ENCODE measurements at places on chromosomes 13 and 19. TPM values are rescaled to one million over a fixed set of nuclear protein-coding genes. Genes with fewer than 3 reads are reported as not detected.
A peak's percentile ranks its signal among the peaks of the same experiment; 100 is the strongest.

The KRTDAP gene
- total RNA-seq, result not detected

The MTRF1 gene
- total RNA-seq, result 9.7 TPM

The BRSK1 gene
- total RNA-seq, result 1.9 TPM

DNA sequence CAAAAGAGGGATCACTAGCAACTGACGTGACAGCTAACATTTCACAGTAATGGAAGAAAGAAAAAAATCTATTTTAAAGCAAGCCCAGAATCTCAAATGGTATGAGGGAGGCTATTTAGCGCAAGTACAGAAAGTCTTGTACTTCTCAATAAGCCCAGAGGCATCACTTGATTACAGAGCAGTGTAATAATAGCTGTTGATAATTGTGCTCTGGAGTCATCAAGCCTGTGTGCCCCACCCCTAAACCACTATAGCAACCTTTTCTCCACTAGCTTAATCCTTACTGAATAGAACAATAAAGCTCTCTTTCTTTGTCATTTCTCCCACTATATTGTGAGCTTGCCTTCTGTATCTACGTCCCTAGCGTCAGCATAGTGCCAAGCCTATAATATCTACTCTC is 56.6 kb downstream of the FREM2 start:
- no peaks in the 10 kb centered on the region for H3K27me3 ChIP-seq
- no peaks in the 10 kb centered on the region for H3K4me1 ChIP-seq
- H3K27ac ChIP-seq, result no peak overlapping the region
- H3K36me3 ChIP-seq, result no peaks in the 10 kb centered on the region
- H3K4me3 ChIP-seq, result no peak overlapping the region
- DNase-seq, result no peak

GRCh38 chr13:112111239-112111857 is 44.4 kb downstream of the SOX1 start:
- H3K4me1 ChIP-seq, result no peaks in the 10 kb centered on the region
- DNase-seq, result no peak
- H3K4me3 ChIP-seq, result no peak overlapping the region
- no peak overlapping the region for H3K27ac ChIP-seq
- no peaks in the 10 kb centered on the region for H3K27me3 ChIP-seq

- no peak for DNase-seq
- no peak overlapping the region for H3K27ac ChIP-seq
- H3K4me3 ChIP-seq, result no peak overlapping the region
- H3K4me1 ChIP-seq, result no peaks in the 10 kb centered on the region
Measured at GRCh38 chr19:27962264-27962663, 1250.7 kb downstream of the UQCRFS1 start.

- DNase-seq, result no peak
- no peaks in the 10 kb centered on the region for H3K27me3 ChIP-seq
- no peak overlapping the region for H3K4me3 ChIP-seq
- peaks cover 14% of the 10 kb centered on the region for H3K36me3 ChIP-seq
- no peak overlapping the region for H3K27ac ChIP-seq
Measured at GRCh38 chr13:19726611-19727010, 56.1 kb downstream of the PSPC1 start.

DNA sequence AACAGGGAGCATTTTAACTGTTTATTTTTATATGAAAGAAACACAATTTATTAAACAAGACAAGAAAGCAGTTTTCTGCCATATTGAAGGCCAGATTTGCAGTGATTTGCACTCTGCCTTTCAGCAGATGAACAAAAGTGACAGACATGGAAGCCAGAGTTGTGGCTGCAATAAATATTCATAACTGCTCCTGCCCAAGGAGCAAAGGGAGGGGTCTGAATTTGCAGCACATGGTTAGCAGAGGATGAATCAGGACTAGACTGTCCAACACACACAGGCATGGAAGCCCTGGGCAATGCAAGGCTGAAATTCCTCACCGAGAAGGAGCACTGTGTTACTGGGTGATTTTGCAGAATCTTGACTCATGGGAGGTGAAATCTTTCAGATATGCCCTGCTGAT is 418.2 kb downstream of the DCT start:
- H3K4me3 ChIP-seq, result no peak overlapping the region
- peaks cover 12% of the 10 kb centered on the region for H3K4me1 ChIP-seq
- H3K36me3 ChIP-seq, result no peaks in the 10 kb centered on the region
- peak; percentile 79 for DNase-seq
- no peak overlapping the region for H3K27ac ChIP-seq

DNA sequence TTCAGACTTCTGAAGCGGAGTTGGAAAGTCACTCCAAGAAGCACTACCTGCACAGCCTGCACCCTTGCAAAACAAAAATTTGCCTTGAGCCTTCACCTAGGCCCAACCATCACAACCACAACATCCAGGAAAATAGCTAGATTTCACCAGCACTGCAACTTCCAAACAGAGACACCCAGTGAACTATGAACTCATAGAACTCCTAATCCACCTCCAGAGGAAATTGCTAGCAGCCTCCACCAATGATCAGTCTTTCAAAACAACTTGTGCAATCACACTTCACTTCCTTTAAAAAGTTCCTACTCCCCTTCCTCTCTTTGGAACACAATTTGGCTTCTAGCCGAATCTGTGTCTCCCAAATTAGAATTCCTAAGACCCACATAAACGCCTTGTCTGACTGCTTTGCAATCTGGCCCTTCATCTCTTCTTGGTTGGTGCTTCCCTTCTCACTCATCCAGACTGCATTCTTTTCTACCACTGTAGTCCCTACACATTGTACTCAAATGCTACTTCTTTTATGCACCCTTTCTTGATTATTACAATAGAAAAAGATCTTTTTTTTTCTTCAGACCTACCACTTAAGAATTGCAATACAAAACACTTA is 489.2 kb upstream of the ARGLU1 start:
- DNase-seq, result no peak
- no peak overlapping the region for H3K4me3 ChIP-seq
- H3K27me3 ChIP-seq, result no peaks in the 10 kb centered on the region
- H3K4me1 ChIP-seq, result no peaks in the 10 kb centered on the region

- no peak for DNase-seq
- H3K4me3 ChIP-seq, result no peak overlapping the region
- H3K4me1 ChIP-seq, result no peaks in the 10 kb centered on the region
- H3K27me3 ChIP-seq, result no peaks in the 10 kb centered on the region
Measured at GRCh38 chr13:41788552-41788951, 172.4 kb downstream of the VWA8 start.

DNA sequence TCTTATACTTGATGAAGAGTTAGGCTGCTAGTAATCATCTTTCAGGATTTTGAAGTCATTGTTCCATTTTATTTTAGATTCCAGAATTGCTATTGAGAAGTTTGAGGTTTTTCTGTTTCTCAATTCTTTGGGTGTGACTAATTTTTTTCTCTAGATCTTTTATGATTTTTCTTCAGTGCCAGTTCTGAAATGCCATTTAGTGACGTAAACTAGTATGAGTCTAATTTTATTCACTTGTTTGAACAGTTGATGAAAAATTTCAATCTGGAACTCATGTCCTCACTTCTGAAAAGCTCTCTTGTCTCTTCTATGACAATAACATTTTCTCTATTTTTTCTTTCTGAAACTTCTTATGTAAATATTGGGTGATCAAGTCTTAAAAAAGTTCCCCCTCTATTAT is 188.5 kb upstream of the HTR2A start:
- peaks cover 2% of the 10 kb centered on the region for H3K4me1 ChIP-seq
- H3K27ac ChIP-seq, result no peak overlapping the region
- no peak overlapping the region for H3K4me3 ChIP-seq
- no peaks in the 10 kb centered on the region for H3K27me3 ChIP-seq
- H3K36me3 ChIP-seq, result no peaks in the 10 kb centered on the region

GRCh38 chr13:34116651-34117050 is 298.7 kb downstream of the RFC3 start:
- peaks cover 2% of the 10 kb centered on the region for H3K27me3 ChIP-seq
- no peaks in the 10 kb centered on the region for H3K36me3 ChIP-seq
- no peak overlapping the region for H3K27ac ChIP-seq
- H3K4me3 ChIP-seq, result no peak overlapping the region
- no peaks in the 10 kb centered on the region for H3K4me1 ChIP-seq
- no peak for DNase-seq

DNA sequence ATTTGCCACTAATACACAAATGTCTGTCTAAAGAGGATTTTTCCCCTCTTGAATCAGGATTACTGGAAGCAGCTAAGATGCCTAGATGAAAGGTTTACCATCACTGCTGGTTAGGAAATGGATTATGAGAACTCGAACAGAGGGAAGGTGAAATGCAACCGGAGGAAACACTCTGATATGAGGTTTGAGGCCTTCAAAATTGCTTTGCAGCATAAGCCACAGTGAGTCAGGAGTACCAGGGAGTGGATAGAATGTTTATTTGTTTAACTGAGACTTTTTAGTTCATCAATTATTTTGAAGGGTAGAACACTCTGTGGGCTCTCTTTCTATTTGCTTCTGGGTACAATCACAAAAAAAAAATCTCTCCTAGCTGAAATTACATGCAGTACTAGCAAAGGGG is 18.1 kb downstream of the CDADC1 start:
- H3K36me3 ChIP-seq, result peaks cover 3% of the 10 kb centered on the region
- H3K27ac ChIP-seq, result no peak overlapping the region
- no peaks in the 10 kb centered on the region for H3K4me1 ChIP-seq
- peak; percentile 77 for DNase-seq

- peaks cover 13% of the 10 kb centered on the region for H3K27me3 ChIP-seq
- H3K4me3 ChIP-seq, result no peak overlapping the region
- no peaks in the 10 kb centered on the region for H3K4me1 ChIP-seq
- DNase-seq, result no peak
- no peaks in the 10 kb centered on the region for H3K36me3 ChIP-seq
Measured at GRCh38 chr13:51881296-51881695, 19.5 kb downstream of the CCDC70 start.

GRCh38 chr19:1857648-1858326 is 5.6 kb downstream of the KLF16 start:
- peaks cover 58% of the 10 kb centered on the region for H3K4me1 ChIP-seq
- H3K27me3 ChIP-seq, result no peaks in the 10 kb centered on the region
- H3K4me3 ChIP-seq, result no peak overlapping the region
- H3K36me3 ChIP-seq, result no peaks in the 10 kb centered on the region
- H3K27ac ChIP-seq, result peak overlapping the region; percentile 84
- no peak for DNase-seq

GRCh38 chr19:44696939-44697669 is 1.8 kb upstream of the CEACAM16 start:
- no peak overlapping the region for H3K4me3 ChIP-seq
- no peak overlapping the region for H3K27ac ChIP-seq
- H3K36me3 ChIP-seq, result no peaks in the 10 kb centered on the region
- DNase-seq, result no peak

GRCh38 chr13:48505597-48506091 is 27.2 kb downstream of the RCBTB2 start:
- peak; percentile 71 for DNase-seq
- peak overlapping the region; percentile 32 for H3K27ac ChIP-seq
- no peaks in the 10 kb centered on the region for H3K36me3 ChIP-seq
- H3K27me3 ChIP-seq, result no peaks in the 10 kb centered on the region

- H3K27ac ChIP-seq, result no peak overlapping the region
- peaks cover 8% of the 10 kb centered on the region for H3K36me3 ChIP-seq
Measured at GRCh38 chr13:52127378-52127777, 1.5 kb downstream of the NEK5 start.

GRCh38 chr13:91154558-91155353 is 192.7 kb upstream of the MIR17HG start:
- no peak for DNase-seq
- no peak overlapping the region for H3K27ac ChIP-seq
- no peaks in the 10 kb centered on the region for H3K27me3 ChIP-seq
- no peak overlapping the region for H3K4me3 ChIP-seq

GRCh38 chr19:567296-567900 is 5.0 kb upstream of the BSG start:
- no peaks in the 10 kb centered on the region for H3K36me3 ChIP-seq
- peaks cover 7% of the 10 kb centered on the region for H3K4me1 ChIP-seq
- no peaks in the 10 kb centered on the region for H3K27me3 ChIP-seq
- no peak for DNase-seq
- H3K27ac ChIP-seq, result no peak overlapping the region

DNA sequence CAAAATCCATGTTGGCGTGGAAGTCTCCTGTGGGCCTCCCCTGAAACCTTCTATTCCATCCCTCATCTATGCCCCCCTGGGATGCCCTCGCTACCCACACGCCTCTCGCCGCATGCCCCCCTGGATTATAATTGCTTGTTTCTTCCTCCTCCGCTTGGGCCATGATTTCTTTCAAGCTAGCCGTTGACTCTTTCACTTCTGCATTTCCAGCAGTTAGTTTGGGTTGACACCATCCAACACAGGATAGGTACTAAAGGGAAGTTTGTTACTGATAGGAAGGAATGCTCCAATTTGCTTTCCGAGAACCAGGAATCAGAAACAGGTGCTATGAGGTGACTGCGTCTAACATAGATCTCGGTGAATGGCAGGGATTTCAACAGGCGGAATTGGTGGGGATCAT is 7.7 kb upstream of the SLC25A15 start:
- H3K36me3 ChIP-seq, result no peaks in the 10 kb centered on the region
- no peaks in the 10 kb centered on the region for H3K27me3 ChIP-seq
- no peak overlapping the region for H3K27ac ChIP-seq

GRCh38 chr19:11130824-11131455 is 24.6 kb downstream of the SPC24 start:
- H3K36me3 ChIP-seq, result peaks cover 50% of the 10 kb centered on the region
- H3K27me3 ChIP-seq, result no peaks in the 10 kb centered on the region
- DNase-seq, result peak; percentile 73
- H3K27ac ChIP-seq, result peak overlapping the region; percentile 65

Data from IMR-90 (cell line).